ENCODE measurements at places on chromosomes 3 and 15.

- peak; percentile 66 for DNase-seq
Measured at GRCh38 chr3:101189796-101190195, 130.6 kb downstream of the IMPG2 start.

GRCh38 chr3:193552923-193553322 lies 1.8 kb downstream of the ATP13A4 start:
- no peak for DNase-seq

- no peak for DNase-seq
Measured at GRCh38 chr3:66317750-66318376, 97.1 kb downstream of the SLC25A26 start.

- DNase-seq: no peak
Measured at GRCh38 chr15:91782221-91782620, 71.3 kb upstream of the SLCO3A1 start.

- DNase-seq: peak; percentile 15
Measured at GRCh38 chr3:37741644-37742043, 120.0 kb upstream of the CTDSPL start.

DNA sequence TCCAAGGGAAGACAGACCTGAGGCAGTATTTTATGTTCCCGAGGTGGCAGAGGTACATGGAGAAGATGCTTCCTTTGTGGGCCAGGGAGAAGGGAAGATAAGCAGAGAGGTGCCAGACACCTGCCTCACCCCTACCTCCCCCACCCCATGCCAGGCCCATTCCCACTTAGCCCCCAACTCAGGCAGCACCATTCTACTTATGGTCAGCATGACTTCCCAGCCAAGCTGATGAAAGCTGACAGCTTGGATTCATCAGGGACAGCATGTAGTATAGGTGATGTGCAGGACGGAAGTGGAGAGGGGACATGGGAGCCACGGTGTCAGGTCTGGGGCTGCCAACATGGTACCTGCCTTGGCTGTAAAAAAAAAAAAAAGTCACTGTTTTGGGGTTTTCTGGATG lies 57.5 kb upstream of the CSPG4 start:
- DNase-seq: no peak
